ENCODE measurements at places on chromosomes 2 and 18.

DNA sequence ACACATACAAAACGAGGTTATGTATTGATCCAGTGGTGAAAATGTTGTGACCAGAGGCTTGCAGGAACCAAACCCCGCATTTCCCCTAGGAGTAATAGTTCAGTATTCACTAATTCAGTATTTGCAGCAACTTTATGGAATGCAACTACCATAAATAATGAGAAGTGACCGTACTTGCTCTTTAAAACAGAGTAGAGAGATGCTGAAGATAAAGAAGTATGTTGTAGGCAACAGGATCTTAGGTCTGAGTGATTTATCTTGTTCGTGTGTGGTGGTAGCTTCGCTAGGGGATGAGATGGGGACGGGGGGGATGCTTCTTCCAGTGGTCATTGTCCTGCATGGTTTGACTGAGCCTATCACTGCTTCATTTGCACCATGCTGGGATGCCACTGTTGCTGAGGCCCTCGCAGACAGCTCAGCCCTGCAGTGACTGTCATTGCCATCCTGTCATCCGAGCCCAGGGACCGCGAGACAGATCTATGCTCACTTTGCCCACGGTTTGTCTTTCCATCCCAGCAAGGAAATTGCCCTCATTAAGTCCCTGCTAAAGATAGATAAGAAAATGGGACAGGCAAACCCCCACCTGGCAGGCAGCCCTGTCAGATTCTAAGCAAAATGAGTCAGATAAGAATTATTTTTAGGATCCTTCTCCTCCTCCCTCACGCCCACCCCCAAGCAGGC, 181.3 kb downstream of the CTIF start:
- no peak for DNase-seq

GRCh38 chr2:32278478-32278853, 762 bp downstream of the YIPF4 start:
- no peak for DNase-seq

GRCh38 chr18:56799756-56800155, 148.6 kb downstream of the WDR7 start:
- no peak for DNase-seq

DNA sequence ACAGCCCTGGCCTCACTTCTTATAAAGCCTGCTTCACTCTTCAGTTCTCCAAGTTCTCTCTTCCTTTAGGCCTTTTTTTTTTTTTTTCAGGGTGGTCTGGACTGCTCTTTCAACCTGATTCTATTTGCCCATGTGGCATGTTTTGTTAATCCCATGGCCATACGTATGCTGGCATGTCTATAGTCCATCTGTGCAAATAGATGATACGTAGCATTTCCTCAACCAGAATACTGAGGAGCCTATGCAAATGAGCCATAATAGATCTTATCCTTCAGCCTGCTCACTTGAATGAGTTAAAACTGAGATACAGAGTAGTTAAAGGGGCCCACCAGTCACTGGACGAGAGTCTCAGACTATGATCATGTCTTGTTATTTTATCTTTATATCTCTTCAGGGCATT, 265.2 kb upstream of the CXCR4 start:
- no peak for DNase-seq

DNA sequence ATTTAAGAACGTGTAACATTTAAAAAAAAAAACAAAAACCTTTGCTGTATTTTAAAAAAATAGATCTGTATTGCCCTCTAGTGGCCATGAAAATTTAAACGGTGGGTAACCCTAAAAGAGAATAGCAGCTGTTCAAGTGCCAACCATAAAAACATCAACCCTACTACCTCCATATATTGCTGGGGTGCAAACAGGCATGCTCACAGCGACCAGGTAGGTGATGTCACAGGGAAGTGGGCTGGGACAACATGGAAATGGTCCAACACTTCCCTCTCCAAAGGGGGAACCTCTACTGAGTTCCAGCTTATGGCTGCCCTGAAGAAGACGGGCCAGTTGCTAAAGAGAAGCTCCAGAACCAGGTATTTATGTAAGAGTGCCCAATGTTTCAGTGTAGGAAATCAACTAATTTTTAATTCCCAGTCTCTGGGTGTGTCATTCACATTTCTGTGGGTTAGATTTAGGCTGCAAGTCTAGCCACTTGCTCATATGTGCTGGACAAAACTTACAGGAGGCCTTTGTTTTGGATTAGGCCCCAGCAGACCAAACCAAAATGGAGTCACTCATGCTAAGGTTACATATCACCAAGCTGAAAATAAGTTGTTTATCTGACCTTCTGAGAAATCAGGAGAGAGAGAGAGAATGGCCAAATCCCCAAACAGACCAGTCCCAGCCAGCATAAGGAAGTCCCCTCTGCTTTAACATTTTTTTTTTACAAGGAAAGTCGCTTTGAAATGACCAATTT, 54.5 kb downstream of the SKA1 start:
- DNase-seq = peak; percentile 33

- DNase-seq = no peak
Measured at GRCh38 chr2:108354136-108354535, 23.6 kb upstream of the SULT1C4 start.

- no peak for DNase-seq
Measured at GRCh38 chr2:28751956-28752630, 463 bp downstream of the PPP1CB start.

- no peak for DNase-seq
Measured at GRCh38 chr2:144922519-144922918, 402.6 kb upstream of the ZEB2 start.

DNA sequence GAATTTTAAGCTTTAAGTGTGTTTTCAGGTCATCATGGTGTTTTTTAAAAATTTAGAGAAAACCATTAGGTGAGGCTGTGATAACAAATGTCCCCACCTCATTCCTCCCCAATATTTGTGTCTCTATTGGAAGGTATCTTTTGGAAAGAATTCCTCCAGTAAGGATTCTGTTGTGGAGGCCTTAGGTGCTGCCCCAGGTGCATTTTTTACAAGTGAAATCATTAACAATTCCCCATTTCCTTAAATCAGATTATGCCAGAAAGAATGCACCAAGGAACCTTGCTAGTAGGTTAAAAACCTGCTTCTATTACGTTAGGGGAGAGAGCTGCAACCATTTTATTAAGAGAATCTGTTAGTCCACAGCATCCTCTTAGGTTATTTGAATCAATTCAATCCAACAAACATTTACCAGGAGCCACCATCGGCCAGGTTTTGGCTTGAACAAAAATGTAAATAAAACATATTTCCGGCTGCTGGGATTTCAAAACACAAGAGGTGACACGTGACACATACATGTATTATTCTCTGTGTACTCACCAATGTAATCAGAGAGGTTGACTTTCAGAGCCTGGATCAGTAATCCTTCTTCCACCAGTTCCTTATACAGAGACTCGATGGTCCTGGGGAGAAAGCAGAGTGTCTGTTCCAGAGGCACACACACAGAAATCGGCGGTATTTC, 112.5 kb upstream of the ASB18 start:
- no peak for DNase-seq

- no peak for DNase-seq
Measured at GRCh38 chr2:24912986-24913385, 7.1 kb downstream of the ADCY3 start.

- DNase-seq = no peak
Measured at GRCh38 chr2:46002507-46002883, 294.7 kb upstream of the EPAS1 start.

GRCh38 chr2:36387258-36387916, 31.8 kb downstream of the CRIM1 start:
- no peak for DNase-seq

GRCh38 chr2:192886636-192887035, 691.9 kb upstream of the TMEFF2 start:
- no peak for DNase-seq

- DNase-seq = no peak
Measured at GRCh38 chr2:74384051-74384450, 3.9 kb upstream of the DCTN1 start.

GRCh38 chr2:217349251-217349650, 489.4 kb upstream of the TNP1 start:
- no peak for DNase-seq

DNA sequence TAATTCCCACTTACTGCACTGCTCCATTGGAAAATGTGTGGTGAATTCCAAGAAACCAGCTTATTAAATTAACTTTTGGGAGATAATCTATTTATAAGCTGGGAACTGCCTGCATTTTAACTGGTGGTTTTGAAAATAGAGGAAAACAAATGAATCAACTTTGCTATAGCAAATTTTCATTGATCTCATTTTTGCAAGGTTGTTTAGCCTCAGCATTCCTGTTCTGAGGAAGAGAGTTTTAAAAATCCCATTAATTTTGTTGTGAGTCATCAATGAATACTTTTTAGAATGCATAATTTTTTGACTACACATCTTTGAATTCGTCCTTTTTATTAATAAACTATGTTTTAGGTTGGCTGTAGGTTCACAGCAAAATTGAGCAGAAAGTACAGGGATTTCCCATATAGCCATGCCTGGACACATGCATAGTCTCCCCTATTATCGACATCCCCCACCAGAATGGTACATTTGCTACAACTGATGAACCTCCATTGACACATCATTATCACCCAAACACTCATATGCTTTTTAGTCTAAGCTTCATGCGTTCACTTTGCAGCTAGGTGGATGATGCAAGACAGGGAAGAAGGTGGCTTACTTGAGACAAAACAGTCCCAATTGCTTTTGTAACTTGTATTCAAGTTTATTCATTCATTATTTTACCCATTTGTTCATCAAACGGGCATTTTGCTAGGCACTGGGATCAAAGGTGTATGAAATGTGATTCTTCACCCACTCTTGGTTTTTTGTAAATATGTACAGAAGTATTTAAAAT, 106.9 kb downstream of the ZNF521 start:
- DNase-seq = no peak

- DNase-seq = no peak
Measured at GRCh38 chr18:36035253-36035652, 32.1 kb downstream of the RPRD1A start.

GRCh38 chr2:123095219-123095835, 929.8 kb upstream of the CNTNAP5 start:
- DNase-seq = no peak

GRCh38 chr2:239018271-239019182, 170.6 kb downstream of the TWIST2 start:
- DNase-seq = no peak

DNA sequence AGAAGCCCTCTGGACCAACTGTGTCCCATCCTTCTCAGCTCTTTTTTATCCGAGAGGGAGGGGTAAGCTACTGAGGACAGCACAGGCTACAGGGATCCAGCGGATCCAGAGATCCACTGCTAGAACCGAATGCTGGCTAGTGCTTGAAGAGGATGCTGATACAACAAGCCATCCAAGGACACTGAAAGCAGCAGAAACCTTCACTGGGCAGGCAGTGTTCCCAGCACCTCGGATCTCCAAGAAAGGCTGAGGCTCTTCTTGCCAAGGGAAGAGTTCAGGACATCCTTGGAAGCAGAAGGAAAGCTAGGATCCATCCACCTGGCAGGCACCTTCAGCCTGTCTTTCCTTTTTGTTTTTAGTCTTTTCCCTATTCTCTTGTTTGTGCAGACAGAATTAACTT, 13.2 kb upstream of the FHOD3 start:
- DNase-seq = no peak

- DNase-seq = peak; percentile 57
Measured at GRCh38 chr2:238108423-238109183, 8.5 kb downstream of the ESPNL start.

DNA sequence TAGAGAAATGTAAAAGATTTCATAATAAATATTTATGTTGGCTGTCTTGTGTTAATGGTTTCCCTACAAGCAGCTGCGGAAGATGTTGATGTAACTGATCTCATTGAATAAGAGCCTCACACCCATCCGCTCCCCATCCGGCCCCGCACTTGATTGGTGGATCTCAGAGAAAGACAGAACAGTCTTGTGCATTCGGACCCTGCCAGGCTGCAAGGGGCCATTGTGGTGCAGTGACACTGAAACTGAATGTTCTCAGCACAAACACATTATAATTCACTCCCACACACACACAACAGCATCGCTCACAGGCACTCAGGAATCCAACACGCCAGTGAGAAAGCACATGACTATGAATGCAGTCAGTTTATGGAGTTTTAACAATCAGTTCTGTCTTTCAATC, 47.8 kb downstream of the PRELID3A start:
- no peak for DNase-seq

GRCh38 chr2:56703001-56703400, 519.2 kb downstream of the CCDC85A start:
- no peak for DNase-seq

DNA sequence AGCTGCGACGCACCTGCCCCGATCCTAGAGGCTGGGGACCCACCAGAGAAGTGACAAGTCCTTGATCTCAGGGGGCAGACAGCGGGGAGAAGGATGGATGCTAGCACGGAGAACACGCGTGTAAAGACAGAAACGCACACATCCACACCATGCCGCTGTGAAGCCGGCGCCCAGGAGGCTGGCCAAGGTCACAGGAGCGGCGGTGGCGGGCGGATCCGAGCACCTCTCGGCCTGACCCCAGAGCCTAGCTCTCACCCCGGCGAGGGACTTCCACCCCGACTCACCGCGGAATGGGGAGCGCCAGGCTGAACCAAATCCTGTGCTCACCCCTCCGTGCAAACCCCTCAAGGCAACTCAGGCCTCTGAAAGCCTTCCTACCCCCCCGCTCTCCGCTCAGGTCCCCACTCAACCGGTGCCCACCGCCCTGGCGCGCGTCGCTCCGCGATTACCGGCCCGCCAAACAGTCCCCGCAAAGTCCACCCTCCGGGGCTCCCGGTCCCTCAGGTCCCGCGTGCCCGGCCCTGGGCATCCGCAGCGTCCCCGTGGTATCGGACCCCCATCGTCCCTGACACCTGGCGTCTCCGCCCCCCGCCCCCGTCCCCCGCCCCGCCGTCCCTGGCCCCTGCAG, 460 bp upstream of the LRRFIP1 start:
- no peak for DNase-seq

GRCh38 chr2:23495661-23496114, 110.7 kb downstream of the KLHL29 start:
- DNase-seq = peak; percentile 90

DNA sequence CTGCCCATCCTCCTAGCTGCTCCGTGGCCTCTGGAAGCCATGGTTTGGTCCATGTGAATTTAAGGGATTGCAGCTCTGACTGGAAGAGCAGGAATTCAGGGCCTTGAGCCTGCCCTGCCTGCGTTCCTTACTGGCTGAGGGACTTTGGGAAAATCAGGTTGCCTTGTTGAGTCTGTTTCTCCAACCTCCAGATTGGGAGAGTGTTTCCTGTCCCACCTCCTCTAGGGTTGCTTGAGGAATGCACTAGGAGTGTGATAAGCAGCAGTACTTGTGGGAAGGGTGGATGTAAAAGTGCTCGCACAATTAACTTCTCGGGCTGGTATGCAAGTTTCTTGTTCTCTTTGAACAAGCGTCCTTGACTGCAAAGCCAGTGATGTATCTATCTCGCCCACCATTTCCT, 84.4 kb upstream of the YWHAQ start:
- no peak for DNase-seq

DNA sequence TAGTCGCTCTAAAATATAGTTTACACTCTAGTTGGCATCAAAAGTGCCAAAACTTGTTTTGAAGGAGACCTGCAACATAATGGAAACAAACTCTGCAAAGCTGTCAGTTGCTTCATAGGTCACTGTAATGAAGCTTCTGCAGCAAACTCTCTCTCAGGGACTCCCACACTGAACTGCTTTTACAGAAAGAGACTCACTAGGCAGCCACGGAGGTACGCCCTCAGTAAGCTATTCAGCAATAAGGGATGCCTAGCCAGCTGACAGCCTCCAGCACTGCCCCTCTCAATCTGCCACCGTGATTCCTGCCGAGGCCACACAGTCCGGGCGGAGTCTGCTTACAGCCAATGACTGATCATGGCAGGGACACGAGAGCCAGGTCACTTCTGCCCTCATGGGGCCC, 51.1 kb downstream of the COLEC12 start:
- DNase-seq = no peak

- no peak for DNase-seq
Measured at GRCh38 chr2:108220942-108221541, 18.7 kb upstream of the SULT1C3 start.

Measured in NCI-H1694 (cell line).